ENCODE measurements at places on chromosomes 12 and 14.

GRCh38 chr12:125111403-125111802, 46.2 kb downstream of the AACS start:
- DNase-seq: no peak

- no peak for DNase-seq
Measured at GRCh38 chr14:77131871-77132486, 9.6 kb downstream of the ZDHHC22 start.

DNA sequence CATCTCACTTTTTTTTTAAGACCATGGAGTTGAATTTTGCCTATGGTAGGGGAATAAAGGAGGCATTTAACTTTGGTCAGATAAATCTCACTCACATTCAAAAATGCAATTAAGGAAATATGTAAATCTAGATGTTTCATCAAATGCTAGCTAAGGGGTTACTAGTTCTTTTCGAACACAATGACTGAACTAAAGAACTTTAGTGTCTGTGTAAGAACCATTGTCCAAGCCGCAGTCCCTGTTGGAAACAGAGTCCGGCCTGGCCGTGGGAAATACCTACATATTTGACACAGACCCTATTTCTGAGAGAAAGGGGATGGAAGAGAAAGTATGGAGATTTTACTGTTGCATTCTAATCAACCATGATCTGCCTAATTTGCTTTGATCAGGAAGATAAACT, 17.4 kb downstream of the LGR5 start:
- no peak for DNase-seq

- DNase-seq: no peak
Measured at GRCh38 chr12:113261847-113262470, 40.7 kb downstream of the TPCN1 start.

- no peak for DNase-seq
Measured at GRCh38 chr12:51019927-51020326, 6.3 kb downstream of the SLC11A2 start.

- no peak for DNase-seq
Measured at GRCh38 chr12:115341442-115341841, 657.5 kb upstream of the TBX3 start.

DNA sequence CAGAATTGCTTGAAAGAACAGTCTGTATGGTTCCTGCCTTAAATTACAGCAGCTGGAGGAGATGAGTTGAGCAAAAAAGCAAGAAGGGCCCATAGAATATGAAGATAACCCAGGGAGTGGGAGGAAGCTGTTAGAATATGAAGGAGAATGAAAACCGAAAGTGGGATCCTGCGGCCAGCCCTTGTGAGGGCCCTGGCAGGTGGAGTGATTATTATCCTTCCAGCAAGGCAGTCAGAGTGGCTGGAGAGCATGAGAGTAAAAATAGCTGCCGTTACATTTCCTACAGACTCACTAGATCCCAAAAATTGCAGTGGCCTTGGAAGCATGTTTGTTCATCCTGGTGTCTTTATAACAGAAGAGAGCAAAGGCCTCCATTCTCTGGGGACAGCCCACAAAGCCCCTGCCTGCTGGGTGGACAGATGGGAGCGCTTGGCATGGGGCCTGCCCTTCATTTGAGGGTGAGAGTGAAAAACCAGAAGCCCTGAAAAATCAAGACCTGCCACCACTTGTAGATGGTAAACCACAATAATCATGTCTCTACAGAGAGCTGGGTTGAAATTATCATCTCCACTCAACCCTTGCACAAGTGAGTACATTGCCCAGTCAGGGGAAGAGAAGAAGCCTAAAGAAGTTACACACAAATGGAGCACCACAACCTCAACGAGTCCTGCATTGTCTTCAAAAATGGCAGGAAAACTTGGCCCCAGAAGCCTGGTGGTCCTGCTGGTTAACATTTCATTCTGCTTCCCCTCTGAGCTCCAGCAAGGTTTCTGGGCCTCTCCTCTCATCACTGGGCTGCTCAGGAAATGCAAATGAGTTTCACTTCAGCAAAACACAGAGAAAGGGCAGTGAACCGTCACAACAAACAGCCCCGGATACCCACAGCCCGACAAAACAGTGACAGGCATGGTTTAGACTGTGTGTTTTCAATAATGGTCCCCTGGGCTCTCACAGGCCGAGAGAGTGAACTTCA, 20.5 kb downstream of the ZDHHC22 start:
- DNase-seq: peak; percentile 45

- no peak for DNase-seq
Measured at GRCh38 chr12:724194-724855, 28.1 kb upstream of the WNK1 start.

GRCh38 chr12:49948866-49949845, 1.4 kb upstream of the AQP2 start:
- DNase-seq: no peak

DNA sequence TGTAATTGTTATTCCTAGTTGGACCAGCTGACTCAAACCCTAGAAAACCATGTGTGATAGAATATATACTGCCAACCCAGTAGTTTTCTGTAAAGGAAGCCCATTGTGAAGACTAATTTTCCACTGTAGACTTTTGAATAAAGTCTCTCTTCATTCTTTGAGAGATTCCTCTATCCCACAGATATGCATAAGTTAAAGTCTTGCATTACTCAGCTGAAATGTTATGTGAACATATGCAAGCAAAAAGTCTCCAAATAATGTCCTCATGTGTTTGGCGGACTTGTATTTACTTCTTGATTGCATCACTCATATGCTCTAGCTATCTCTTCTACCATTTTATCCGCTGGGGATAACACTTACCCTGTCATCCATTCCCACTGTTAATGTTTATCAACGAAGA, 35.1 kb upstream of the OTOGL start:
- no peak for DNase-seq

- DNase-seq: no peak
Measured at GRCh38 chr12:70962226-70962794, 41.8 kb upstream of the PTPRR start.

DNA sequence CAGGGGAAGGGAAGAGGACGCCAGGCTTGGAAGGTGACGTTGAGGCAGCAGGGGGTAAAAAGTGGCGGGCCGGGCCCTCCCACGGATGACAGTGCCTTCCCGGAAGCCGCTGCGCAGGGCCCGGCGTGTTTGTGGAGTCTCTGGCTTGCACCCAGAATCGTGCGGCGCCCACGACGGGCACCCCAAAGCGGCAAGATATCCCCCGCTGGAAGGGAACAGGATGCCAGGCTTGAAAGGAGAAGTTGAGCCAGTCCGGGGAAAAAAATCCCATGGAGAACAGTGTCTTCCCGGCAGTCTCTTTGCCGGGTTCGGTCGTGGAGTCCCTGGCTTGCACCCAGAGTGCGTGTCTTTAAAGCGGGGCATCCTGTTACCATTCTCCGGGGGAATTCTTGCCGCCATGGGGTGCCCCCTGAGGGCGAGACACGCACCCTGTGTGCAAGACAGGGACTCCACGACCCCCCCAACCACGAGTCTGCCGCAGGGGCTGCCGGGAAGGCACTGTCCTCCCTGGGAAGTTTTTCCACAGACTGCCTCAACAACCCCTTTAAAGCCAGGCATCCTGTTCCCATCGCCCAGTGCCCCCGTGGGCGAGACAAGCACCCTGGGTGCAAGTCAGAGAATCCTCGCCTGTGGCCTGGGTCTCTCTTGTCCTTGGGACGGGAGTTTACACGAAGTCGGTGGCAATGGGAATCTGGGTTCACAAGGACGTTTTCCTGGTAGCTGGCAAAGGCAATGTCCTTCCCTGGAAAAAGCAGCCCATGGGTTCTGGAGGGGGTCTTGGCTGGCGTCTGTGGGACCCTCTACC, 156.1 kb upstream of the ALG10B start:
- no peak for DNase-seq

GRCh38 chr12:93663006-93663728, 14.0 kb upstream of the CRADD start:
- DNase-seq: no peak

DNA sequence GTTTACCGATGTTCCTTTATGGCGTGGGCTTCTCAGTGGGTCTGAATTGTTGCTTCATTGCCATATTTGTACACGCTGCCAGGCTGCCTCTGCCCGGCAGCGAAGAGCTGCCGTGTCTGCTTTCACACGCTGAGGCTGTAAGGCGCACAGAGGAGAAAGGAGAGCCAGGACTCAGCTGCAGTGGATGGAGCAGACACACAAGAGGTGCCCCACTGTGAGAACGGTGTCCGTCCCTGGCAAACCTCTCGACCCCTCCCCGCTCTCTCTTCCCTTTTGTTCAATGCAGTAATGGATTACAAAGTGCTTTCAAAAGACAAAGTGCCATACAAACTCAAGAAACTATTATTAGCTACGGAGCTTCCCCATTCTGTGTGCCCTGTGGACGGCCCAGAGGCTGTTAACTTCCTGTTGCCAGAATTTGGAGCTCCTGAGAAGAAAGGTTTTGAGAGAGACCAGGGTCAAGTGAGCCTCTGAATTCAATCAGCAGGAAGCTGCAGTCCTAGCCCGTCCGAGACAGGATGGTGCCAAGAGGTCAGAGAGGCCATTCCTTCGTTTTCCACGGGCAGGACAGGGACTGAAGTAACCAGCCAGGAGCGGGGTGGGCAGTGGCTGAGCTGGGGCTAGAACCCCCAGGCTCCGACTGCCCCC, 15.8 kb downstream of the CCND2 start:
- no peak for DNase-seq

DNA sequence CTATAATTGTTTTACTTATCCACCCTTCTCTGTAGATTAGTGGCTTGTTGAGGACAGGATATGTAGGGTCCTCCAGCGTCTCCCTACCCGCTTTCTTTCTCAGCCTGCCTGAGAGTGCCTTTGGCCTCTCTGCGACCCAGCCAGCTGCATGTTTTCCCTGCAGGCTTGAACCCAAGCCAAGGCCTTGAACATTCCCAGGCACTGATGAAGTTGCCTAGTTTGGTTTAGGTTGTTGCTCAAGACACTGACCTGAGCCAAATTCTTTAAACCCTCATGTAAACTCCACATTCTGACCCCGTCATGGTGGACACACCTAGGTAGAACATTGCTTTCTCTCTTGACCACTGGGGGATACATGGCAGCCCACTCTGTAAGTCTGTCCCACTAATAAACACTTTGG, 33.4 kb upstream of the TXNRD1 start:
- no peak for DNase-seq

GRCh38 chr14:99155173-99156089, 116.6 kb downstream of the BCL11B start:
- no peak for DNase-seq

GRCh38 chr12:56720731-56721151, 4.4 kb downstream of the NACA start:
- DNase-seq: no peak

- DNase-seq: no peak
Measured at GRCh38 chr12:100827901-100828520, 33.4 kb downstream of the ANO4 start.

GRCh38 chr12:106248846-106249371, 1.1 kb upstream of the CKAP4 start:
- DNase-seq: peak; percentile 43

DNA sequence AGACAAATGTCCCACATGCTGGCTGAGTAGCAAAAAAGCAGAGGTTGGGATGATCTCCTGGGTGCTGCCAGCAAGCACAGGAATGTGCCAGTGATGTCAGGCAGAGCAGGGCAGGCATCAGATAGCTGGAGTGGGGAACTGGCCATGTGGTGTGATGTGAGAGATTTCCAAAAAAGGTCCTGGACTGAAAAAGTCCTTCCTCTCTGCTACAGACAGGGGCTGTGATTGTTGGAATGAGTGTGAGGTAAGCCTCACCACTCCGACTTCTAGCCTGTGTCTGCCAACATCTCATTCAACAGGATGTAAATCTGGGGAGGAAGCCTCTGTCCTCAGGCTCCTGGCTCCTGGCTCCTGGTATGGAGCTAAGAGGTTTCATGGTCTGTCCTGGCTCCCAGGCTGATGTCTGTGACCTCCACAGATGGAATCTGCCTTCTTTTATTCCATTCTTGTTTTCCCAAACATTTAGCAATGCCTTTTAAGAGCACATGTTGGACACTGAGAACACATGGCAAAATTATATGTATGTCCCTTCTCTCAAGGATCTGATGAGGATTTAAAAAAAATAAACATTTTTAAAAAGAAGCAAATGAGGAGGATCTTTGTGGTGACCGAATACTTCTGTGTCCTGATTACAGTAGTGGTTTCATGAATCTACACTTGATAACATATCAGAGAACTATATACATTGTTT, 50.1 kb upstream of the STK38L start:
- DNase-seq: no peak

- DNase-seq: no peak
Measured at GRCh38 chr14:100035700-100036099, 29.5 kb upstream of the EVL start.

GRCh38 chr12:123973552-123974341, 732 bp downstream of the ZNF664 start:
- peak; percentile 9 for DNase-seq

DNA sequence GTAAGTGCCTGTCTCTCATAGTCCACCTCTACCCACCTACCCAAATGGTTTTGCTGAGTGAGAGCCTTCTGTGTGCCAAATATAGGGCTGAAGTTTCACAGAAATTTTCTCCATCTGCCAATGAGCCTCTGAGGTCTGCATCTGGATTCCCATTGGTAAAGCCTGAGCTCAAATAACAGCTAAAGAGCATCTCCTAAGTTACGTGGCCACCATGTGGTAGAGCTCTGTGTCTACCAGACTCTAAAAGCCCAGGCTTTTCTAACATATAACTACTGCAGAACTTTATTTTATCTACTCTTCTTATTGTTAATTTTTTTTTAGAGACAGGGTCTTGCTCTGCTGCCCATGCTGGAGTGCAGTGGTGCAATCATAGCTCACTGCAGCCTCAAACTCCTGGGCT, 16.0 kb downstream of the AMDHD1 start:
- no peak for DNase-seq

- DNase-seq: no peak
Measured at GRCh38 chr12:94596596-94596995, 53.8 kb downstream of the TMCC3 start.
